ENCODE measurements at places on chromosomes 11 and 22. TPM values are rescaled to one million over a fixed set of nuclear protein-coding genes. Genes with fewer than 3 reads are reported as not detected.

Gene SCARF2
- 2.5 TPM for total RNA-seq

Gene EMID1
- not detected for total RNA-seq

DNA sequence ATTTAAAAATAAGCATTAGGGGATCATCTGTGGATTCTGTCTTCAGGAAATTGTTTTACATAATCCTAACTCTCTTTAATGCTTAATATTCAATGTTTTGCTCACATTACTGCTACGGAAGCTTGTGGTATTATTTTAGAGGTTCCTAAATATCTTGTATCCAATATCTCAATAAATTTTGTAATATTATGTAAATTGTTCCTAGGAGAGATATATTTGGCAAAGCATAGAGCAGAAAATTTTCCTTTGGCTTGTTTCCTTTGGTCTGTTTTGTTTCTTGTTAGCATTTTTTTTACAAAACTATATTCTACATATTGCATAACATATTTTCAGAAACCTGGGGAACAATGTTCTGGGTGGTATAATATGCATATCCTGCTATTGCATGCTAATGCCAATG, 144.8 kb downstream of the GRIA4 start:
- H3K4me1 ChIP-seq = no peaks in the 10 kb centered on the region
- H3K27me3 ChIP-seq = no peaks in the 10 kb centered on the region
- H3K4me3 ChIP-seq = no peak overlapping the region

Gene LRRC75B
- total RNA-seq = 3.1 TPM

Gene OR2AG1
- not detected for total RNA-seq

- H3K4me1 ChIP-seq = no peaks in the 10 kb centered on the region
- no peaks in the 10 kb centered on the region for H3K36me3 ChIP-seq
- no peak overlapping the region for H3K4me3 ChIP-seq
- no peaks in the 10 kb centered on the region for H3K27me3 ChIP-seq
- no peak for DNase-seq
- H3K27ac ChIP-seq = no peak overlapping the region
Observed at GRCh38 chr11:25794804-25795203, 537.1 kb upstream of the ANO3 start.

GRCh38 chr11:75534259-75535069, 8.7 kb upstream of the GDPD5 start:
- H3K4me1 ChIP-seq = no peaks in the 10 kb centered on the region
- no peak overlapping the region for H3K27ac ChIP-seq
- H3K36me3 ChIP-seq = no peaks in the 10 kb centered on the region
- H3K27me3 ChIP-seq = no peaks in the 10 kb centered on the region

DNA sequence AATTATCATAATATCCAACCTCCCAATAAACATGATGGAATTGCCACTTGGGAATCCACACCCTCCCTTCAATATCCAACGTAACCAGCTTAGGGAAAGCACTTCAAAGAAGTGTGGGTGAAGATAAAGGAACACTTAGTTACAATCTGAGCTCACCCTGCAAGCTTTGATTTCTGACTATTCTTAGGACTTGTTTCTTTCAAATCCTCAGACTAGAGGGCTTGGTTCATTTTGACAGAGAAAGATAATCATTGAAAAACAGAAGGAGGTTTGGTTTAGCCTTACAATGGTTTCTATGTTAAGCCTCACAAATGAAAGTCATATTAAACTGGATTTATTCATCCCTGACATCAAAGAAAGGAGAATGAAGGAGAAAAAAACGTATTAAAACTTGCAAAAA, 57.9 kb upstream of the SYT13 start:
- H3K4me3 ChIP-seq = no peak overlapping the region
- DNase-seq = no peak
- H3K27me3 ChIP-seq = no peaks in the 10 kb centered on the region
- H3K36me3 ChIP-seq = no peaks in the 10 kb centered on the region
- no peak overlapping the region for H3K27ac ChIP-seq

- H3K36me3 ChIP-seq = no peaks in the 10 kb centered on the region
- H3K27ac ChIP-seq = peak overlapping the region; percentile 77
- no peaks in the 10 kb centered on the region for H3K27me3 ChIP-seq
- no peak for DNase-seq
Observed at GRCh38 chr22:42969348-42969975, 45.5 kb downstream of the PACSIN2 start.

Gene SLCO2B1
- 4.6 TPM for total RNA-seq

DNA sequence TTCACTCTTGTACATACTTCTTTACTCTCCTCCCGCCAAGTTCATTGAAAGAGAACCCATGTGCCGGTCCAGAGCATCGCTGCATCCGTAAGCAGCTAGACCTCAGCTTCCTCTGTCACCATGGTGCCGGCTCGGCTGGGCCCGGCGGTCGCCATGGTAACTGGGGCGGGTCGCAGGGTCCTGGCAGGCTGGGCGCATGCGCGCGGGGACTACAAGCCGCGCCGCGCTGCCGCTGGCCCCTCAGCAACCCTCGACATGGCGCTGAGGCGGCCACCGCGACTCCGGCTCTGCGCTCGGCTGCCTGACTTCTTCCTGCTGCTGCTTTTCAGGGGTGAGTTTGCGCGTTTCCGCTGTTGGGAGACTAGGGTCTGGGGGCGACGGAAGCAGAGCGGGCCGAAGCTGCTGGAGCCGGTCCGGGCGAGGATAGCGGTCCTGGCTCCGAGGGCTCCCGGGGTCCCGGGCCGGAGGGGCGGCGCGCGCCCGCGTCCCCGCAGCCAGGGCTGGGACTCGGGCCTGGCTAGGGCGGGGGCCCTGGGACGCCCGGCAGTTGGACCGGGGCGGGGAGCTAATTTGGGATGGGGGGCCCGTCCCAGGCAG, at the start of gene JAM3:
JAM3 (plus strand) TSS at position 244 of the 597 bp plus-strand sequence; CDS start at position 256, 12 bp downstream.
- peaks cover 24% of the 10 kb centered on the region for H3K27me3 ChIP-seq
- H3K36me3 ChIP-seq = no peaks in the 10 kb centered on the region
- peak; percentile 79 for DNase-seq
- peaks cover 9% of the 10 kb centered on the region for H3K4me1 ChIP-seq

Gene AQP11
- 0.11 TPM for total RNA-seq

DNA sequence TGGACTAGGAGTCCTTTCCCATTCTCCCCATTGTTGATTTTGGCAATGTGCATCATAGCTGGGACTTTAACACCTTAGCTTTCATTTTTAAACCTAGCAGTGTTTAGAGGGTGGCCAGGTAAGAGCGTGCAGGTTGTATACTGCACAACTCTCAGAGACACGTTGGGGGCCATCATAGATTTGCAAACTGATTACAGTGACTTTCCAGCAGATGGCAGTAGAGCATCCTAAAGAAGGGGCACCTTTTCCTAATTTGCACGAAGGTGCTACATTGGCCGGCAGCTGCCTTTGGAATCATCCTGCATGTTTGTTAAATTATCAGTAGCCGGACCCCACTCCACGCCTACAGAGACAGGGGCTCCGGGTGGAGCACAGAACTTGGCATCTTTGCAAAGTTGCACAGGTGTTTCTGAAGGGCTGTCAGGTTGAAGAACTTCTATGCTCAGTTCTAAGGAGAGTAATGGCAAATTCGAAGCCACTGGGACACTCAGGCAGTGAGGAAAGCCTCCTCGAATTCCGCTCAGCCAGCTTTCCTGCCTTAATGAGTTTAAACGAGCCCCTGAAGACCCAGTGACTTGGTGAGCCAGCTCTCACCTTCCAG, 7.7 kb downstream of the LHFPL7 start:
- no peaks in the 10 kb centered on the region for H3K36me3 ChIP-seq
- no peak for DNase-seq
- H3K27me3 ChIP-seq = no peaks in the 10 kb centered on the region
- H3K4me1 ChIP-seq = no peaks in the 10 kb centered on the region
- no peak overlapping the region for H3K4me3 ChIP-seq

DNA sequence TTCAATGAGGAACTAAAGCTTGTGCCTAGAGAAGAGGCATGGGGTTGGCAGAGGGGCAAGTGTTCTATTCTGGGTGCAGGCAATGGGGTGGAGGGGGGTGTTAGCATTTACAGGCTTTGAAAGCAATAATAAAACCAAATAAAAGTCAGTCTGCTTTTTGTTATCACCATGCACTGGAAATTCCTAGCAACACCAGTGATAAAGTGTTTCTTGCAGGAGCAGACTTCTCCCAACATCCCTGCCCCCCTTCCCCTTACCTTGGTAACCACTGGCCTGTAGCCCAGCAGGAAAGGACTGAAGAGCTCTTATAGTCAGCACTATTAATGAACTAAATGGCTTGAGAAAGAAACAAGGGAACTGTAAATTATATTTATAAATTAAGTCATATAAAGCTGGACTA, 65.2 kb upstream of the SESN3 start:
- H3K27ac ChIP-seq = no peak overlapping the region
- H3K36me3 ChIP-seq = no peaks in the 10 kb centered on the region
- no peaks in the 10 kb centered on the region for H3K27me3 ChIP-seq
- DNase-seq = no peak
- no peak overlapping the region for H3K4me3 ChIP-seq

DNA sequence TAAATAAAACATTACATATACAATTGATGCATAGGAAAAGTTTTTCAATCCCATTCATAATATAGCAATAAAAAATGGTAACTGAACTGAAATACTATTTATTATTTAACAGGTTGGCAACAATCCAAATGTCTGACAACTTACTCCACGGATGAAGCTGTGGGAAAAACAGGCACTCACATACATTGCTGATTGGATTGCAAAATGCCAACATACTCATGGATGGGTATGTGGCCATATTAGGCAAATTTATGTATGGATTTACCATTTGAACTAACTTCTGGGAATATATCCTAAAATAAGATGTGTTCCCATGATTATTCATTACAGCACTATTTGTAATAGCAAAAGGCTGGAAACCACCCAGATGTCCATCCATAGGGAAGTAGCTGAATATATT, 3.2 kb upstream of the BIRC2 start:
- no peak overlapping the region for H3K27ac ChIP-seq
- DNase-seq = no peak
- H3K36me3 ChIP-seq = no peaks in the 10 kb centered on the region
- H3K4me1 ChIP-seq = peaks cover 17% of the 10 kb centered on the region
- H3K4me3 ChIP-seq = no peak overlapping the region

GRCh38 chr11:12496181-12497025, 119.0 kb downstream of the PARVA start:
- H3K4me1 ChIP-seq = no peaks in the 10 kb centered on the region
- H3K36me3 ChIP-seq = no peaks in the 10 kb centered on the region
- no peak overlapping the region for H3K4me3 ChIP-seq
- H3K27me3 ChIP-seq = no peaks in the 10 kb centered on the region
- DNase-seq = no peak
- H3K27ac ChIP-seq = no peak overlapping the region

Gene MUC5AC
- total RNA-seq = not detected

- H3K27ac ChIP-seq = no peak overlapping the region
- H3K4me3 ChIP-seq = no peak overlapping the region
- no peak for DNase-seq
Observed at GRCh38 chr11:36193721-36194120, 95.5 kb downstream of the COMMD9 start.

Gene ZP1
- total RNA-seq = not detected

GRCh38 chr11:46485856-46486443, 94.4 kb upstream of the CHRM4 start:
- H3K27ac ChIP-seq = no peak overlapping the region
- H3K4me3 ChIP-seq = no peak overlapping the region
- no peak for DNase-seq

Data from gastrocnemius medialis (tissue), 4 donors.